IMR-90 (cell line): ENCODE measurements at places on chromosomes 12 and 14.
A peak's percentile ranks its signal among the peaks of the same experiment; 100 is the strongest.

GRCh38 chr12:69457433-69457832 lies 12.8 kb upstream of the FRS2 start:
- H3K36me3 ChIP-seq = no peaks in the 10 kb centered on the region
- no peak overlapping the region for H3K27ac ChIP-seq
- H3K27me3 ChIP-seq = no peaks in the 10 kb centered on the region
- no peak for DNase-seq

DNA sequence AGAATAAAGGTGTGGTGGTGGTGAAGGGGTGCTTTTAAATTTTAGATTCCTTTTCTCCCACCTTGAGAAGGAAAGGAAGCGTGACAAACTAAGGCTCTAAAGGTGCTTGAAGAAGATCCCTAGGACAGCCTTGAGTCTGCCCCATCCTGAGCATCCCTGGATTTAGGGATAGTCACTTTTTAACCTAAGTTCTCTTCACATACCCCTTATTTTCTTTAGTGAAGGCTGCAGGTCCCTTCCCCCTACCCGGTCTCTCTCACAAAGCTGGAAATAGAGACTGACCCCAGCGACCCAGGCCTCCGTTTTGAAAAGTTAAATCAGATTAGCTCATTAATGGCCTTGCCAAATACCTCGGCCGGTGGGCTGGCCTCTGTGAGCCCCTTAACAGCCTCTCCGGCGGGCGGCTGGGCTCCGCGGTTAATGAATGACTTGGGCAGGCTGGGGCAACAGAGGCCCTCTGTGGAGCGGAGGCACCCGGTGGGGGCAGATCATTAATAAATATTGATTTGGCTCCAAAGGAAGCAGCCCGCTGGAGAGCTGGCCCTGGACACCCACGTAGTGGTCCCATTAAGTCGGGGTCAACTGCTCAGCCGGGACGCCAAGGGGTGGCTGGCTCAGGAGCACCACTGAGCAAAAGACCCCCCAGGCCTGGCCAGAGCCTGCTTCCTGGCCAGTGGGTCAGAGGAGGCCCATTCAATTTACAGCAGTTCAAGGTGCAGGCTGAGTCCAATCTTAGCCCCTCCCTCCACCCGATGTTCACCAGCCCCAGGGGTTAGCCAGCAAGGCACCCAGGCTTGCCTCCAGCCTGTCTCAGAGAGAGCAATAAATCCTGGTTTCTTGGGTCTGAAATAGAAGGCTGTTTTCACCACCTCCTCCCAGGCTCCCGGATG lies 31.8 kb downstream of the PAH start:
- H3K4me1 ChIP-seq = no peaks in the 10 kb centered on the region
- no peaks in the 10 kb centered on the region for H3K36me3 ChIP-seq
- no peak overlapping the region for H3K4me3 ChIP-seq
- no peak for DNase-seq

- H3K4me1 ChIP-seq = peaks cover 7% of the 10 kb centered on the region
- DNase-seq = no peak
- no peak overlapping the region for H3K4me3 ChIP-seq
- no peak overlapping the region for H3K27ac ChIP-seq
Measured at GRCh38 chr14:65214741-65215140, 112.4 kb upstream of the MAX start.

DNA sequence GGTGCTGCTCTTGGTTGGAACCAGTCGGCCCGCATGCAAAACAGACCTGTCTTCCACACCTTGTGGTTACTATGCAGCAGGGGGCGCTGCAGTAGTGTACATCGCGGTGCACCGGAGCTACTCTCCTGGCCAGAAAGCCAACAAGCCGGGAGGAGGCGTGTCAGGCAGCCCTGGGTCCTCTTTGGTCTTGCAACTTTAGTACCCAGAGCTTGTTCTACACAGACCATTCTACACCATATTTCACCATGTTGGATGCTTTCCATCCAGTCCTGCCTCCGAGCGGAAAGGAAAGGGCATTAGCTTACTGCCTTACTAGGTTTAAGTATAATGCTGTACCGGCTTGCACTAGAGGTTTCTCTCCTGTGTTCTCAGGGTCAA lies 927 bp upstream of the TMTC2 start:
- H3K36me3 ChIP-seq = no peaks in the 10 kb centered on the region
- no peak overlapping the region for H3K27ac ChIP-seq
- DNase-seq = peak; percentile 86
- H3K4me3 ChIP-seq = peak overlapping the region; percentile 82
- H3K27me3 ChIP-seq = no peaks in the 10 kb centered on the region

- no peak for DNase-seq
- no peaks in the 10 kb centered on the region for H3K36me3 ChIP-seq
- H3K4me1 ChIP-seq = no peaks in the 10 kb centered on the region
- no peaks in the 10 kb centered on the region for H3K27me3 ChIP-seq
Measured at GRCh38 chr12:127720334-127720733, 546.6 kb upstream of the TMEM132C start.

GRCh38 chr12:57158665-57159064 lies 11.2 kb upstream of the LRP1-AS start:
- no peaks in the 10 kb centered on the region; the same call in 1 of the 2 replicates for H3K4me1 ChIP-seq
- H3K36me3 ChIP-seq = peaks cover 92% of the 10 kb centered on the region
- no peak for DNase-seq
- H3K4me3 ChIP-seq = no peak overlapping the region

GRCh38 chr12:107429006-107429705 lies 256.4 kb upstream of the PWP1 start:
- no peaks in the 10 kb centered on the region for H3K27me3 ChIP-seq
- no peak overlapping the region for H3K27ac ChIP-seq
- H3K4me1 ChIP-seq = no peaks in the 10 kb centered on the region
- H3K4me3 ChIP-seq = no peak overlapping the region
- no peaks in the 10 kb centered on the region for H3K36me3 ChIP-seq
- no peak for DNase-seq

DNA sequence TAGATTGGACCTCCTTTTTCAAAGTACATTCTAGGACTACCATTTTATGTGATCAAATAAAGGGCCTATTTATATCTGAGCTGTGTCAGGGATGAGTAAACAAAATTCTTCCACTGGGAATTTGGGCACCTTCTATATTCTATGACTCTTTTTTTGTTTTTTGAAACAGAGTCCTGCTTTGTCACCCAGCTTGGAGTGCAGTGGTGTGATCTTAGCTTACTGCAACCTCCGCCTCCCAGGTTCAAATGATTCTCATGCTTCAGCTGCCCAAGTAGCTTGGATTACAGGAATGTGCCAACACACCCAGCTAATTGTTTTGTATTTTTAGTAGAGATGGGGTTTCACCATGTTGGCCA lies 64.8 kb downstream of the DRAM1 start:
- no peaks in the 10 kb centered on the region for H3K36me3 ChIP-seq
- H3K27me3 ChIP-seq = no peaks in the 10 kb centered on the region
- H3K4me3 ChIP-seq = no peak overlapping the region
- no peak overlapping the region for H3K27ac ChIP-seq

DNA sequence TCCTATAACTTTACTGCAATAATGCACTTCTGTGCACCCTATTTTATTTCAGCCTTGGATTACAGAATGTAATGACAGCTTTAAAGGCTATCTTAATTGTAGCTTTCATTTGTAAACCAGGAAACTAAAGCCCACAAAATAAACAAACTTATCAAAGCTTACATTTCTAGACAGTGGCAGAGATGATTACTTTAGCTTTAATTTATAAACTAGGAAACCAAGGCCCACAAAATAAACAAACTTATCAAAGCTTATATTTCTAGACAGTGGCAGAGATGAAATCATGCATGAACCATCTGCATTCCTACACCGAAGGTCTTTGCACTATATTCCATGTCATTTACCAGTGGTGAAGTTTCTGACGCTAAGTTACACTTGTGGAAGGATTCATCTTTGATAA lies 74.4 kb downstream of the PRKD1 start:
- no peaks in the 10 kb centered on the region for H3K36me3 ChIP-seq
- H3K27ac ChIP-seq = no peak overlapping the region
- peak; percentile 19 for DNase-seq
- H3K27me3 ChIP-seq = no peaks in the 10 kb centered on the region
- H3K4me3 ChIP-seq = no peak overlapping the region

- no peak overlapping the region for H3K4me3 ChIP-seq
- no peaks in the 10 kb centered on the region for H3K36me3 ChIP-seq
- no peak overlapping the region for H3K27ac ChIP-seq
- DNase-seq = no peak
Measured at GRCh38 chr14:33611405-33612196, 339.3 kb downstream of the EGLN3 start.

DNA sequence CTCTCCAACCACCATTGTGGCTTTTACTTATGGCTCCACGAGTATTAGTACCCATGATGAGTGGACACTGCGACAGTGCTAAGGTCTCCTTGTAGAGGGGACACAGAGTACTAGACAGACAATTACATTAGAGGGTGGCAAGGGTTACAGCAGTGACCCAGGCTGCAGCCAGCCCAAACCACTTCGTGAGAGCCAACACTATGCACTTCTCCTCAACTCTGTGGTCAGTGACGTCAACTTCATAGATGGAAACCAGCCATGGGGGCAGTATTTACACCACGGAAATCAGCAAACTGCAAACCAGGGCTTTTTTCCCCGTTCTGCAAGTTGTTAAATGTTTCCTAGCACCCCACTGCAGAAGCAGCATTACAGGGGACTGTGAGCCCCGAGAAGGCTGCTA lies 61.6 kb upstream of the ZFP36L1 start:
- no peaks in the 10 kb centered on the region for H3K4me1 ChIP-seq
- H3K27ac ChIP-seq = no peak overlapping the region
- DNase-seq = no peak
- H3K36me3 ChIP-seq = 0 out of 2 replicates have a peak, but pooled peaks cover 2% of the 10 kb centered on the region
- no peaks in the 10 kb centered on the region for H3K27me3 ChIP-seq

DNA sequence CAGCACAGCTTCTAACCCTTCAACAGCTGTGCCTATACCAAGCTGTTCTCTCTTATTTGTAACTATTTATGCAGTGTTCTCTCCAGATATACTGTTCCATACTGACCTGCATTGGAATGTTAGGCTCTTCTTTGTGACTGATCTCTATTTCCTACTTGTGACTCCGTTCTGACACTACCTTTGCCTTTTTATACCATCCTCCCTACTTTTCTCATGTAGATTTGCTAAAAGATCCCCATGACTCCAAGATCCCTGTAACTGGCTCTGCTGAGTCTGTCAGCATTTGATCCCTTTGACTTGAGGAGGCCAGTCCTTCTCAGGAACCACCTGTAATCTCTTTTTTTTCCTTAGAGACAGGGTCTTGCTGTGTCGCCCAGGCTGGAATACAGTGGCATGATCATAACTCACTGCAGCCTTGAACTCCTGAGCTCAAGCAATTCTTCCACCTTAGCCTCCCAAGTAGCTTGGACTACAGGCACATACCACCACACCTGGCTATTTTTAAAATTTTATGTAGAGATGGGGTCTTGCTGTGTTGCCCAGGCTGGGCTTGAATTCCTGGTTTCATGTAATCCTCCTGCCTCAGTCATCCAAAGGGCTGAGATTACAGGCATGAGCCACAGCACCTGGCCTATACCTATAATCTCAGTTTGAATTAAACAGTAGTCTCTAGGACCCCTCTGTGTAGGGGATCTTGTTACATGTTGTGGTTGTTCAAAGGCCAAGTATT lies 368.3 kb downstream of the ZFP36L1 start:
- H3K36me3 ChIP-seq = no peaks in the 10 kb centered on the region
- H3K4me3 ChIP-seq = no peak overlapping the region
- H3K27me3 ChIP-seq = no peaks in the 10 kb centered on the region
- no peaks in the 10 kb centered on the region for H3K4me1 ChIP-seq
- H3K27ac ChIP-seq = no peak overlapping the region

- peaks cover 8% of the 10 kb centered on the region for H3K27me3 ChIP-seq
- H3K4me1 ChIP-seq = no peaks in the 10 kb centered on the region
- no peak overlapping the region for H3K4me3 ChIP-seq
- DNase-seq = no peak
- no peaks in the 10 kb centered on the region for H3K36me3 ChIP-seq
Measured at GRCh38 chr14:99245564-99246511, 26.2 kb downstream of the BCL11B start.

DNA sequence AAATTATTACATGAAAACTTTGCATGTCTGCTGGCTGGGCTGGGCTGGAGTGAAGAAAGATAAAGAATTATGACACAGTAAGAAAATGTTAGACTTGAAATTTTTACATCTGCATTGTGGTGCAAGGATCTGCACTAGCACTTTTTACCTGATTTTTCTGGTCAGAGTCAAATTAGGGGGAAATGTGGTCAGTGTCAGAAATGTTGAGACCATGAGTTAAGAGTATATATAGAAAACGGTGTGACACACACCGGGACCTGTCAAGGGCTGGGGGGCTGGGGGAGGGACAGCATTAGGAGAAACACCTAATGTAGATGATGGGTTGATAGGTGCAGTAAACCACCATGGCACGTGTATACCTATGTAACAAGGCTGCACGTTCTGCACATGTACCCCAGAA lies 90.3 kb downstream of the IGF1 start:
- no peak overlapping the region for H3K4me3 ChIP-seq
- peaks cover 6% of the 10 kb centered on the region for H3K4me1 ChIP-seq
- H3K27ac ChIP-seq = no peak overlapping the region
- no peak for DNase-seq

DNA sequence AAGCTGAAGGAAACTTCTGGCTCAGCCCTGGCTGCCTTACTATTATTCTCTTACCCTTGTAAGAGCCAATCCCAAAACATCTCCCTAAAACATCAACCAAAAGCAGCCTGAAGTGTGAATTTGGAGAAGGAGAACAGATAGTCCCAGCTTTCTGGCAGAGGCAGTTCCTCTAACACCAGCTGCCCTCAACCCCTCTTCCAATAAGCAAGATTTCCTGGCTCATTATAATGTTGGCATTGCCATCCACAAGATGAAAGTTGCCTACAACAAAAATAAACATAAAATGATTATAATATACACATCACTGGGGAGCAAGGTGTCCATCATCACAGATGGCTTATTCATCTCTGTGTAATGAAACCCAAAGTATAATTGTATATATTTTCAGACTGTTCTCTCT lies 352.5 kb upstream of the CCDC196 start:
- H3K4me1 ChIP-seq = no peaks in the 10 kb centered on the region
- H3K36me3 ChIP-seq = no peaks in the 10 kb centered on the region
- no peak overlapping the region for H3K27ac ChIP-seq
- H3K4me3 ChIP-seq = no peak overlapping the region
- H3K27me3 ChIP-seq = no peaks in the 10 kb centered on the region

DNA sequence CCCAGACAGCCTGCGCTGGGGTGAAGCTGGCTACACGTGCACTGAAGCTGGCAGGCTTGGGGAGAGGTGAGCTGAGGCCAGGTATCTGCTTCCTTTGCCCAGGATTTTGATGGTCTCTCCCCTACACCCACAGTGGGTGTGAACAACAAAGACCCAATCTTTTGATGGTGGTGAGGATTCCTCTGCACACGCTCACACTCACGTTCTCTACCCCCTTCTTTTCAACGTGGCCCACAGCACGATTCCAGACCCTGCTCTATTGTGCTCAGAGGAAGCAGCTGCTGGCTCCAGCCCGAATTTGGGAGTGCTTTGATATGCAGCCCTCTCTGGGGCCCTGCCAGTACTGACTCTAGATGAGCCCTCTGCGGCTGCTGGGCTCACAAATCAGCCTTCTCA lies 4.9 kb downstream of the CD9 start:
- peaks cover 14% of the 10 kb centered on the region for H3K4me1 ChIP-seq
- H3K4me3 ChIP-seq = no peak overlapping the region
- no peaks in the 10 kb centered on the region for H3K27me3 ChIP-seq
- no peak for DNase-seq

- H3K4me1 ChIP-seq = peaks cover 3% of the 10 kb centered on the region; the same call in 1 of the 2 replicates
- DNase-seq = no peak
- no peak overlapping the region for H3K27ac ChIP-seq
- H3K36me3 ChIP-seq = no peaks in the 10 kb centered on the region
Measured at GRCh38 chr12:66237505-66238175, 48.6 kb downstream of the IRAK3 start.
